PC-3 (cell line): ENCODE measurements at places on chromosomes 6 and 20. TPM values are rescaled to one million over a fixed set of nuclear protein-coding genes. Genes with fewer than 3 reads are reported as not detected.

DNA sequence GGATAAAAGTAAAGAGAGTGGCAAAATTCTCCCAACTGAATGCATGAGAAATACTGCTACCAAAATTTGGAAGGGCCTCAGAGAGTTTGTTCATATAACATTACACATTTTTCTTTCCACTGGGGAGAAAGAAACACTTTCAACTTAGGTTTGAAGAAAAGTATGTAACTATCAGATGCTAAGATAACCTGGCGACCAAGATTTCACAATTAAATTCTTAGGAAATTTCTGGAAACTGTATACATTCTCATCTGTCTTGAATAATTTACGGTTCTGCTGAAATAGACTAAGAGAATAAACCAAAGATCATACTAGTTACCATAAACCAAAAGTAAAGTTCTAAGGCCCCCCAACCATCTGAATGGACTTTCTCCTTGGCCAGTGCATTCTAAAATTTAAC, 413.0 kb upstream of the RUNX2 start:
- no peak for DNase-seq

- DNase-seq: no peak
Observed at GRCh38 chr6:17962436-17963031, 24.9 kb downstream of the KIF13A start.

DNA sequence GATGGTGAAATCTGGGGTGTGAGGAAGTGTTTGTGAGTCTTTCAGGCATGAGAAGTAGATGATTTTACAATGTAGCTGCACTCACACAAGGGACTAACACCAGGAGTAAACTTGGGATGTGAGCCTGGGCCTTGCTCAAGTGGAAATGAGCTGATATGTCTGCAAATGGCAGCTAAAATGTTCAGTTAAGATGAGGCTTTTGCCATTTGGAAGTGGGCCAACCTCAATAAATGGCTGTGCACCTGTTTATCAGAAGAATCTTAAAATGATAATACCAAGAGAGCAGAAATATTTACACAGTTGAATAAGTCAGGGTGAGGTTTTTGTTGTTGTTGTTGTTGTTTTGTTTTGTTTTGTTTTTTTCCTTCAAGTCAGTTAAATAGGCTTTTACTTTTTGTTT, 25.7 kb upstream of the KLHL31 start:
- DNase-seq: no peak

- DNase-seq: no peak
Observed at GRCh38 chr6:43823879-43824702, 54.1 kb downstream of the VEGFA start.

DNA sequence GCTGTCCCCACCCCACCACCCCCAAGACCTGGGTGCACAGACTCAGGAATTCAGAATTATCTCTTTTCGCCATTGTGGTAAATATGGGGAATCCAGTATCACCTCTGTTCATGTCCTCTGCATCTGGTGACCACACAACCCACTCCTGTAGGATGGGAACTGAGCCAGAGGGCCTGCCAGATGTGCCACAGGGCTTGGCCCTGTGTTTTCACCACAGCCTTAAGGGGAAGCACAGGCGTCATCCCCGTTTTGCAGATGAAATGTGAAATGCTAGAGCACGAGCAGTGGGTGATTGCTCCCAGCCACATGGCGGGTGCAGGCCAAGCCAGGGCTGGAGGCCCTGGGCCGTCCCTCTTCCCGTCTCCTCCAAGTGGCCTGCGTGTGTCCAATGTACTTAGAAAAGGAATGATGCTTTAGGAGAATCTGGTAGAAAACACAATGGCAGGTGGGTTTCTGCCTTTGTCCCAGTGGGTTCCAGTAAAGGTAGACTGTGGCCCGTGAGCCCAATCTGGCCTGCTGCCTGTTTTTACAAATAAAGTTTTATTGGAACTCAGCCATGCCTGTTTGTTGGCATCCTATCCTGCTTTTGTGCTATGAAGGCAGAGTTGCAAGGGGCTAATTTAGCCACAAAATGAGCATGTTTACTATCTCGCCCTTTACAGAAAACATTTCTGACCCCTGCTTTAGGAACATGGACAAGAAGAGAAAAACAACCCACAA, 309.2 kb downstream of the CDH4 start:
- no peak for DNase-seq

DNA sequence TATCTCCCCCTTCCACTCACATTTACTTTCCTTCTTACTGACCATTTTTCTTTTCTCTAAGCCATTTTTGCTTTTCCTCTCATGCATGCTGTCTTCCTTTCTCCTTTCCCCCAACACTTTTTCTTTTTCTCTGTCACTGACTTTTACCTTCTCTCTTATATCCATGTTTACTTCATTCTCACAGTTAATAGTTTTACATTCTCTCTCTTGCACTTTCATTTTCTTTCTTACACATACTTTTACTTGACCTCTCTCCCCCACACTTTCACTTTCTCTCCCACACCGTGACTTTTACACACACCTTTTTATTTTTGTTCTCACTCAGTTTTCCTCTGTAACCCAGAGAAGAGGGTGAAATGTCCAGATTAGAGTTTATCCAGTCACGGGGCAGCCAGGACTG, 636.3 kb downstream of the PTPRT start:
- DNase-seq: no peak

- peak; percentile 52 for DNase-seq
Observed at GRCh38 chr20:308427-309038, 11.2 kb downstream of the ZCCHC3 start.

DNA sequence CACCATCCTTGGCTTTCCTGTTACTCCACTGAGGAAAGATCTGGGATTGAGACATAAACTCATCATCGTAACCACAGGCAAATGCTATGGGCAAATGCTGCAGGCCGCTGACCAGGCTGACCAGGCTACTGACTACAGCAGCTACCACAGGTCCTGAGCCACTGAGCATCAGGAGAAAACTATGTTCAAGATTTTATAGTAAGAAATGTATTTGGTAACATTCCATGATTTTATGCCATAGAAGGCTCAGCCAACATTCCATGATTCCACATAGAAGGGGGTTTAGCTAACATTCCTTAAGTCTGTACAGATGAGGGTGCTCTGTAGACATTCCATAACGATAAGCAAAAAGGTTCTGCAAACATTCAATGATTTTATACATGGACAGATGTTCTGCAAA, 16.1 kb upstream of the B4GALT5 start:
- DNase-seq: no peak

DNA sequence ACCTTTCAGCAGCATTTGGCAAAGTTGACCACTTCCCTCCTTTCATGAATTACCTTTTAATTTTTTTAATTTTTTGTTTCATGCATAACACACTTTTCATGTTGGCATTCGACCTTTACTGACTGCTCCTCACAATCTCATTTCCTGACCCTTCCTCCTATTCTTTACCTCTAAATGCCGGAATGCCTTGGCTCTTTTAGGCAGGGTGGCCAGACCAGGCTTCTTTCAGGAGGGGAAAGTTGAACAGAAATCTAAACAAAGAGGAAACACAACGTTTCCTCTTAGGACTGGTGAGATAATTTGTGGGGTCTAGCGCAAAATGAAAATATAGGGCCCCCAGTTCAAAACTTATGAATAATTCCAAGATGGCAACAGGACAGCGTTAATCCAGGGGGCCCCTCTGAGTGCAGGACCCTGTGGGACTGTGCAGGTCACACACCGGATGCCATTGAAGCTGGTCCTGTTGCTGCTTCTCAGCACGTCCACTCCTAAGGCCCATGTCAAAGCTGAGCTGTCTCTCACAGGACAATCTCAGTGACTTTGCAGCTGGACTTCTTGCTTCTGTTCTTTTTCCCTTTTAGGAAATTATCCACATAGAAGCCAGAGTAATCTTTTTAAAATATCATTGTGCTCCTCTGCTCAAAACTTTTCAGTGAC, 313.8 kb downstream of the HDGFL1 start:
- DNase-seq: no peak

- DNase-seq: no peak
Observed at GRCh38 chr6:165872311-165872710, 209.3 kb upstream of the PDE10A start.

SLC12A5 gene
- 2.4 TPM in 1 of 2 replicates, not detected in the other for total RNA-seq

SRMS gene
- 0.22 and 0.63 TPM in 2 replicates for total RNA-seq

NKAPL gene
- total RNA-seq: not detected in 2 replicates
